Activated T-helper 2 cell treated with anti-CD3 and anti-CD28 coated beads, Interferon-gamma antibody, Interleukin-2, Interleukin-4, amounts not matched to agents 10 μg/mL and 5 μg/mL and 100 μg/mL, durations not matched to agents 14 hours and 24 hours and 36 hours (primary cell): ENCODE measurements at places on chromosomes 2 and 18.

GRCh38 chr2:64213532-64214275 is 69.5 kb upstream of the PELI1 start:
- no peaks in the 10 kb centered on the region for H3K27me3 ChIP-seq
- peaks cover 51% of the 10 kb centered on the region for H3K4me1 ChIP-seq
- DNase-seq: no peak
- no peaks in the 10 kb centered on the region for H3K36me3 ChIP-seq
- peak overlapping the region; percentile 95 for H3K27ac ChIP-seq
- H3K4me3 ChIP-seq: peak overlapping the region; percentile 50

DNA sequence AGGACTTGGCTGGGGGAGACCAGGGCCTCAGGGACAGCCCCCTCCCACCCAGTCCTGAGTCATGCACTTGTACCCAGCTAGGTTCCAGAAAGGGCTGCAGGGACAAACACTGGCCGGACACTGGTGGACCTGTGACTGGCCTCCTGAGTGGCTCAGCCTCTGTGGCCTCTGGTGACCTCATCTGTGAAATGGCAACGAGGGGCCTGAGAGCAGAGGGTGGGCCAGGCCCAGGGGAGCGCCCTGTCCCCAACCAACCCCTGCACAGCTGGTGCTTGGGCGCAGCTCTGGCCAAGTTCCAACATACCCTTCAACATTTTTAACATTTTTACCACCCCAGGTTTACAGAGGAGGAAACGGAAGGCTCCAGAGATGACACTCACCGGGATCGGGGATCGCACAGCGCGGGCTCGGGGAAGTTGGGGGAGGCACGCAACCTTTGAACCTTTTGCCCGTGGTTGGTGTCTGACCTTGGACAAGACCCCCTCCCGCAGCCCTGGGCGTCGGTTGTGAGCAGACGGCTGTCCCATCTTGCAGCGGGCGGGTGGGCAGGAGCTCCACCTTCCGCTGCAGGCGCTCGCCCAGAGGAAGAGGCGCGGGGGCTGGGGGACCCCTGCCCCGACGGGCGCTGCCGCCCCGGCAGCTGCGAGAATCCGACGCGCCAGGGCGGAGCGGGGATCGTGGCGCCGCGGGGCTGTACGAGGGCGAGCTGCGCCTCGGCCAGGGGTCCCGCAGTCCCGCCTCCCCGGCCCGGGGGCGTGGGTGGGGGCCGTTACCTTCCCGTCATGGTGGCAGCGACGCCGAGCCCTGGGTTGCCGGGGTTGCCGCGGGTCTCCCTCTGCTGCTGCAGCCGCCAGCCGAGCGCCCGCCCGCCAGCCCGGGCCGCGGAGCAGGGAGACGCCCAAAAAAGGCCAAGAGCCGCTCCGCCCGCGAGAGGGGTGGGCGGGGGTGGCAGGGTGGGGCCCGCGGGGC is 805 bp downstream of the LIMS2 start:
- no peak for DNase-seq
- no peak overlapping the region for H3K27ac ChIP-seq
- H3K4me1 ChIP-seq: peaks cover 3% of the 10 kb centered on the region
- H3K4me3 ChIP-seq: peak overlapping the region; percentile 73
- no peaks in the 10 kb centered on the region for H3K36me3 ChIP-seq

DNA sequence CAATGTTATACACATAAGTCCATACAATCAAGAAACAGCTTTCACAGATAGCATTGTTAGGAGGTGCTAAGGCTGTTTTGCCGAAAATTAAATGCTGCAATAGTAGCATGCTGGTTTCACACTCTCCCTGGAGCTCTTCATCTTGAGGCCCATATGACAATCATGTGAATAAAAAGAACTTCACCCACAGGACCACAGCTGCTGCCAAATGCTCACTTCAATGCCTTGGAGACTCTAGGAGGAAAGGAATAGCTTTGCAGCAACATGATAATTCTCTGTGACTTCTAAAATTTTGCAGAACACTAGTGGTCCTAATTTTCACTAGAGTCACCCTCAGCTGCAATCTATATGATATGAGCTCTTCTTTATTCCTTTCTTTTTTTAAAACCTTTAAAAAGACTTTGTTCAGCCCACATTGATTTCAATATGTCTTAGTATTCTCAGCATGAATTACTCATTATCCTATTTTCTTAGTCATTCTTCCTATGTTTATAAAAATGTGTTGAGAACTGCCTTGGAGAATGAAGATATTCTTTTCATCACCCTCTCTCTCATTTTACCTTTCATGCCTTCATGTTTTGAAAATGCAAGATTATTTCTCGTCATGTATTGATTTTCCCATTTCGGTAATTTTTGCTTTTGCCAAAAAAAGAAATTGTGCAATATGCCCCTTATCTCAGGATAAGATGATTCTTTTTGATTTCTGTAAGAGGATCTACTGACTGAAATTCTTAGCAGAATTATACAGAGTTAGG is 108.2 kb downstream of the PDE1A start:
- H3K27me3 ChIP-seq: no peaks in the 10 kb centered on the region
- no peak overlapping the region for H3K27ac ChIP-seq
- no peaks in the 10 kb centered on the region for H3K36me3 ChIP-seq
- no peak for DNase-seq
- no peaks in the 10 kb centered on the region for H3K4me1 ChIP-seq

DNA sequence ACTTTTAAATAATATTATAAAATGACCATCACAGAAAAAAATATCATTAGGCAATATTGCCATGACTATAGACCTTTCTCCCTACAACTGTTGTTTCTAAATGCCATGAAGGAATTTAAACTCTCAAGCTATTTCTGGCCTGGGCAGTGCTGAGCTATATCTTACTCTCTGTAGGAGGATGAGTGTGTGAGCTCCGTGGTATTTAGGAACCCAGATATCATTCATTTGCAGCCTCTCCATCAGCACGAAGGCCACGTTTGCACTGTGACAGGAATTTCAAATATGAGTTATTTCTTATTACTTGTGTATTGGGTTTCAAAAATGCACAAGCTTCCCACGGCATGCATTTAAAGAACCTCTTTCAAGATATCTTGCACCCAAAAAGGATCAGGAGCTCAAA is 35.0 kb upstream of the SOX11 start:
- no peaks in the 10 kb centered on the region for H3K27me3 ChIP-seq
- no peak overlapping the region for H3K4me3 ChIP-seq
- H3K36me3 ChIP-seq: no peaks in the 10 kb centered on the region
- no peaks in the 10 kb centered on the region for H3K4me1 ChIP-seq
- no peak for DNase-seq
